Left colon (tissue), 2 donors: ENCODE measurements at places on chromosomes 11 and 22. TPM values are rescaled to one million over a fixed set of nuclear protein-coding genes. Genes with fewer than 3 reads are reported as not detected.

The MYBPC3 gene
- not detected for total RNA-seq

The MMP11 gene
- total RNA-seq = 1.6 TPM

The RBX1 gene
- 39.0 TPM for total RNA-seq

The PYGM gene
- total RNA-seq = 0.67 TPM

The ASCL2 gene
- 10.4 TPM for total RNA-seq

The GAL gene
- 1.1 TPM for total RNA-seq

The KRTAP5-9 gene
- total RNA-seq = 0.61 TPM

The OR4A5 gene
- not detected for total RNA-seq

The MUC6 gene
- total RNA-seq = not detected

The LIPT2 gene
- 3.4 TPM for total RNA-seq

The OR51B5 gene
- not detected for total RNA-seq

The OPCML gene
- total RNA-seq = 0.06 TPM

The OR4S2 gene
- not detected for total RNA-seq

The RASSF10 gene
- 1.0 TPM for total RNA-seq

The TRPM5 gene
- total RNA-seq = 3.8 TPM

The MS4A6A gene
- 57.3 TPM for total RNA-seq

GRCh38 chr22:46871826-46872225 lies 109.4 kb downstream of the TBC1D22A start:
- no peak for DNase-seq

- DNase-seq = no peak
Observed at GRCh38 chr22:37739035-37739434, 42.2 kb downstream of the TRIOBP start.

DNA sequence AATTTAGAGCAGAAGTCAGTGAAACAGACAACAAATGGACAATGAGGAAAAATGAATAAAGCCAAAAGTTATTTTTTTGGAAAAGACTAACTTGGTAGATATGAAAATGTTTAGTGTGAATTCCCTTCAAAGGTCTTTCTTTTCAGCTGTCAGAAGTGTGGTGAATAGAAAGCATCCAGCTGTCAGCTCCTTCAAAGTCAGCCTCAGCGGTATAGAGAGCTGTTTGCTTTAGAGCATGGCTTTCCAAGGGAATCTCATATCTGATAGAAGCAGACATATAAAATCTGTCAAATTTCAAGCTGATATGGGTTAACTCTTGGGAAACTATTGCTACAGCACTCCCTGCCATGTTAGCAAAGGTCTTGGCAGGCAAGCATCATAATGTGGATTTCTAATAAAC lies 309.3 kb downstream of the CASP12 start:
- no peak for DNase-seq

DNA sequence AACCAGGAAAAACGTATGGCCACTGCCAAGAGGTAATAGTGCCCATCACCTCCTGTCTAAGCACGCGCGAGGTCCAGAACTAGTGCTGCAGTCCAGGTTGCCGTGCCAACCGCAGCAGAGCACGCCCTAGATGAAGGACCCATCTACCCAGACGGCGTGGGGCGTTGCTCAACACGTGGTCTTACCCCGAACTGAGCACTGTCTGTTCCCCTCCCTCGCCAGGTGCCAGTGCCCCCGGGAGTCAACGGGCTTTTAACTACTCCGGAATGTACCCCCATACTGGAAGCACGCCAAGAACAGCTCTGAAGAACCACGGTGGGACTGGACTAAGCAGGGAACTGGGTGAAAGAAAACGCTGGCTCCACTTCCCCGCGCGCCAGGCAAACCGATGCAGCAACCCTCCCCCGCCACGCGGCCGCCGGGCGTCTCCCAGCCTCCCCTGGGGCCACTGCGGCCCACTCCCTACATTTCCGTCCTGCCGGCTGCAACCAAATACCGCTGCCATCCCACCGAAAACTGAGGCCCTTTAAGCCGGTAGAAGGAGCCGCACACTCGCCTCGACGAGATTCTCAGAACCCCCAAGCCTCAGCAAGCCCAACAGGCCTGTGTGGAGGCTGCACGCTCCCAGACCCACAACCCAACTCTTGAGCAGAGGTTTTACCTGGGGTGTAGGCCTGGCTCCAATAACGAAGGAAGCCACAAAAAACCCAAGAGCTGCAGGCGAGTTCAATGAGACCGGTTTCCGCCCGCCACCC lies at the start of gene HSPA8:
TSS of gene HSPA8 (minus strand) at position 734 of the 755 bp plus-strand sequence. CDS start 812 bp downstream, outside the sequence.
- peak; percentile 81 for DNase-seq

DNA sequence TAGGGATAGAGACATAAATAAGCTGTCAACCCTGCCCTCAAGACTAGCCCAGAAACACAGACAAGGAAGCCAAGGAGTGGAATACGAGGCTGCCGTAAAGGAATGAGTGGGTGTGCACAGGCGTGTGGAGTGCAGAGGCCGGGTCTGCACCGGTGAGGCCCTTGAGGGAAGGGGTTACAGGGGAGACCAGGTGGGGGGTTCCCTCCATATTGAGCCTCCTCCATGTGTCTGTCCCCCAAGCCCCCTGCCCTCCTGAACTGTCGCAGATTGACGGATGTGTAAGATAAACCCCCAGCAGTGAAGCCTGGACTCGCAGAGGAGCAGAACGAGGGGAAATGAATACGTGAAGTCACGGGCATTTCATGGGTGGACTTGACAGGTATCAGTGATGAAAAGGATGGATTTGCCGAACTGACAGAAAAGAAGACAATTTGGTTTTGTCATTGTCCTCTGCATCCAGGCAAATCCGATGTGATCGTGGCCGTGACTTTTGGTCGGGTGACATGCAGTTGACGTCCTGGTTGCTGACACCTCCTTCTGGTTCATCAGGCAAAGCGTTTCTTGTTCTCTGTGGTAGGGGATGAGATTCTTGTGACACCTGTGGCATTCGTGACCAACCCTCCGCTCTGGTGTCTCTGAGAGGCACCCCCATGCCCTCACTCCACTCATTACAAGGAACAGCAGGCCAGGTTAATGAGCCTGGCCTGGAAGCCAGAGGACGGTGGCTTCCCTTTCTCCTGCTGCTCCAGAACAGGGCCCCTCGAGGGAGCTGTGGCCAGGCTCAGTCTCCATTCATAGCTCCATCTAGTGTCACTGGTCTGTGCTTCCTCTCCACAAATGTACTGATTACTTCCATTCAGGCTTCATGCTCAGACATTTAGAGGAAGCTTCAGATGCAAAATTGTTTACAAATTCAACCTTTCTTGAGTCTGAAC lies 223.1 kb upstream of the B3GAT1 start:
- DNase-seq = no peak

DNA sequence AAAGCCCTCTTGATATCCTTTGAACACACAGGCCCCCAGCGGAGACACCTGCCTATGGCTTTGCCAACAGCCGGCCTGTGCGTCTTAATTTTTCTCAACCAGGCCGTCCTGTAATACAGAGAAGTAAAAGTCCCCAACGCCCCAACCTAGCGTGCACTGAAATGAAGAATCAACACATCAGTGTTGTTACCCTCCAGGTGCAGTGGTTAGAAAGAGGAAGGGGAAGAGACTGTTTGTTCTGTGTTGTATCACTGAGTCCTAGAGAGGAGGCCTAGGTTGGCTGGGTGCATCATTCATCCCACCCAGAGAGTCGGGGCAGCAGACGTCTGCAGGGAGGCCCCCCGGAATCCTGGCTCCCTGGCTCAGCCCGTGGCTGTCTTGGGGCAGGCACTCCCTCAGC lies 25.7 kb downstream of the SGSM1 start:
- no peak for DNase-seq

DNA sequence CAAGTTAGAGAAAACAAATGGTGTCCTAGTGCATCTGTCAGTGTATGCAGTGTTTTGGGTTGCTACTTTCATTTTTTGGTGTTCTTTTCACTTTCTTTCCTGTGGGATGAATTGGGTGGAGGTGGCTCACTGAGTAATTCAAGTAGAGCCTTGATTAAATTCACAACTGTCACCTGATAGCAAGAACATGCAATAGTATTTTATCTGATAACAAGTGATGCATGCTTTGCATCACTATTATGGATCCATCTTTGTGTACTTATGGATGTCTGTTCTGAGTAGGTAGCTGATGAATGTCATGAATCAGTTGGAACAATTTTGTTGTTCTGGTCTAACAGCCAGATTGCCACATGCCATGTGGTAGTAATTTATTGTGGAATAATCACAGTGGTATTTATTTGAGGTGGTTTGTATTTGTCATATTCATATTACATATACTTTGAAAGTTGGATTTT lies 87.5 kb downstream of the DDX10 start:
- no peak for DNase-seq

DNA sequence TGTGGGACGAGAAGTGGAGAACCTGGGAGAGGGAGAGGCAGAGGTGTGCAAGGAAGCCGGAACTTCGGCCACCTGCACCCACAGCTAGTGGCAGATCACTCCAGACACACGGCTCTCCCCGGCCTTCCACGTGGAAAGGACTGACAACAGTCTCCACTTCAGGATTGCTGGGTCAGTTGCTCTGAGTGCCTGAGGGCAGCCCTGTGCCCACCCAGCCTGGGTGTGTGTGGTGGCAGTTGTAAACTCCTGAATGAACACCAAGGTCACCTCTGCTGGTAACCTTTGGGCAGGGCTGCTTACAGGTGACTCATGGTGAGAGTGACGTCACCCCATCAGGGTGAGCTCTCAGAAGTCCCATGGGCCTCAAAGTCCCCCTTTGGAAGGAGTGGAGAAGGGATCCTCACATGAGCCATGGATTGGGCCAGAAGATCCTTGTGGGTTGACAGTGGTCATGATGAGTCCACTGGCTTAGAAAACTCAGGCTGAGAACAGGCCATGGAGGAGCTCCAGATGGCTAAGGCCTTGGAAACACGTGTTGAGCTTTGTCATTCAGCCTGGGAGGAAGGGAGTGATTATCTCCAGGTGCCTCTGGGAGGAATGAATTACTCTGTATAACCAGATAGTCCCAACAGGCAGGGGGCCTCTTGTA lies 71.3 kb downstream of the BCR start:
- DNase-seq = no peak

GRCh38 chr11:81673001-81673400 lies 1060.7 kb downstream of the FAM181B start:
- DNase-seq = no peak

- DNase-seq = no peak
Observed at GRCh38 chr11:57406337-57406904, 16.0 kb upstream of the PRG2 start.

DNA sequence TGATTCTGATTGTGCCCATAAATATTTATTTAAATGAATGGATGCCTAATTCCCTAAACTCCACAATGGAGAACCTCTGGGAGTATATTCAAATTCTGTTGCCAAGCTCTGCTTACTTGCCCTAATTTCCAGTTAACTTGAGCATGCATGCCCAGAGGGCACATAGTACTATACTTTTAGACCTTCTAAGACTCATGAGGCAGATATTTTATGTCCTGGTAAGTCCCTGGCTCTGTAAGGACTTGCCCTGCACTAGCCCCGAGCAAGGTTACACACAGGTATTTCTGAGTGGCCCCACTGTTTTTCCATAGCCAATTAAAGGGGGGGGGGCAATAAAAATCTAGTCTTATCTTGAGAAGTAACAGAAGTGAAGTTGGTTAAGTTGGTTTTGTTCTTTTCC lies 21.1 kb upstream of the CAPRIN1 start:
- DNase-seq = no peak

GRCh38 chr22:27747396-27748221 lies 53.9 kb downstream of the MN1 start:
- no peak for DNase-seq

GRCh38 chr22:17501679-17502285 lies 61.5 kb upstream of the SLC25A18 start:
- peak; percentile 6 for DNase-seq

DNA sequence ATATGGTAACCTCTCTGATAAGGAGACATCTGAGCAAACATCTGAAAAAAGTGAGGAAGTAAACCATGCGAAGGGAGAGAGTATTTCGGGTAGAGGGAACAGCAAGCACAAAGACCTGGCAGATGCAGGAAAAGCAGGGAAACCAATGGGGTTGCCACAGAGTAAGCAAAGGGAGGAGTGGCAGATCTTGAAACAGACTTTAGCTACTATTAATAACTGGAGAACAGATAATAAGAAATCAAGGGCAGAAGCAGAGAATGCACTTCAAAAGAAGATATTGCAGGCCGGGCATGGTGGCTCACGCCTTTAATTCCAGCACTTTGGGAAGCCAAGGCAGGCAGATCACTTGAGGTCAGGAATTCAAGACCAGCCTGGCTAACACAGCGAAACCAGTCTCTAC lies 18.1 kb downstream of the MRTFA start:
- DNase-seq = no peak

- no peak for DNase-seq
Observed at GRCh38 chr22:40602231-40602630, 34.3 kb downstream of the MRTFA start.

- no peak for DNase-seq
Observed at GRCh38 chr11:99920956-99921355, 766.1 kb upstream of the ARHGAP42 start.

DNA sequence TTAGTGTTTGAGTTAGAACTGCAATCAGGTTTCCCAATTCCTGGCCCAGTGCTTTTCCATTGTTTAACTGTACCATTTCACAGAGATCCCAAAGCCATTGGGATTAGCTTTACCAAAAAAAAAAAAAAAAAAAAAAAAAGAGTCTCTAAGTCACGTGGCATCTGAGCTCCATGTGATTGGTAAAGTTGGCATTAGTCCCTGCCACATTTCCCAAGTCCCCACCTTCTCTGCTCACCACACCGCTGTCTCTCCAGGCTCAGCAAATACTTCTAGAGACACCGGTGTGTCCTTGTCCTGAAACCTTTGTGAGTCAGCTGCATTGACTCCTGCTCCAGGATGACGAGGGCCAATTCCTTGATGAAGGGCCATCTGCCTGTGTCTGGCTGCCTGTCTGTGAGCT lies 305.3 kb downstream of the KIRREL3 start:
- no peak for DNase-seq

- no peak for DNase-seq
Observed at GRCh38 chr11:115496892-115497291, 7.3 kb downstream of the CADM1 start.

- no peak for DNase-seq
Observed at GRCh38 chr11:75938543-75938942, 123.5 kb downstream of the UVRAG start.

DNA sequence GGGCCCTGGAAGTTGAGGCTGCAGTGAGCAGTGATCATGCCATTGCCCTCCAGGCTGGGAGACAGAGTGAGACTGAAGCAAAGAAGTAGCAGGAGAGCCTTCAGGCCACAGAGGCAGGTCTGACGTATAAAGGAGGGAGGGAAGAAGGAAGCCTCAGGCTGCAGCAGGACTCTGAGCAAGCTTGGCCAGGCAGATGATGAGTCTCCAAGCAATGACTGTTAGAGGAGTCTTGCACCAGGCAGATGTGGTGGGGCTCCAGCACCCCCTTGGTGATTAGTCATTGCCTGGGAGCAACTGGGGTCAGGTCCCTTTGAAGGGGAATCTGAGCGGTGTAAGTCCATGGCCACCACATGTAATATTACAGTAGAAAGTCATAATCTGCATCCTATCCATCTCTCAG lies 36.6 kb upstream of the NFAM1 start:
- no peak for DNase-seq

- no peak for DNase-seq
Observed at GRCh38 chr11:115145324-115145723, 358.9 kb downstream of the CADM1 start.

GRCh38 chr11:20258376-20258895 lies 98.2 kb upstream of the DBX1 start:
- no peak for DNase-seq

- no peak for DNase-seq
Observed at GRCh38 chr11:64498136-64498535, 92.9 kb upstream of the SLC22A12 start.

GRCh38 chr11:62622476-62623089 lies 797 bp upstream of the B3GAT3 start:
- no peak for DNase-seq

- peak; percentile 42 for DNase-seq
Observed at GRCh38 chr11:128859563-128860441, 7.3 kb downstream of the KCNJ1 start.
